ENCODE measurements at places on chromosomes 3 and 15.

DNA sequence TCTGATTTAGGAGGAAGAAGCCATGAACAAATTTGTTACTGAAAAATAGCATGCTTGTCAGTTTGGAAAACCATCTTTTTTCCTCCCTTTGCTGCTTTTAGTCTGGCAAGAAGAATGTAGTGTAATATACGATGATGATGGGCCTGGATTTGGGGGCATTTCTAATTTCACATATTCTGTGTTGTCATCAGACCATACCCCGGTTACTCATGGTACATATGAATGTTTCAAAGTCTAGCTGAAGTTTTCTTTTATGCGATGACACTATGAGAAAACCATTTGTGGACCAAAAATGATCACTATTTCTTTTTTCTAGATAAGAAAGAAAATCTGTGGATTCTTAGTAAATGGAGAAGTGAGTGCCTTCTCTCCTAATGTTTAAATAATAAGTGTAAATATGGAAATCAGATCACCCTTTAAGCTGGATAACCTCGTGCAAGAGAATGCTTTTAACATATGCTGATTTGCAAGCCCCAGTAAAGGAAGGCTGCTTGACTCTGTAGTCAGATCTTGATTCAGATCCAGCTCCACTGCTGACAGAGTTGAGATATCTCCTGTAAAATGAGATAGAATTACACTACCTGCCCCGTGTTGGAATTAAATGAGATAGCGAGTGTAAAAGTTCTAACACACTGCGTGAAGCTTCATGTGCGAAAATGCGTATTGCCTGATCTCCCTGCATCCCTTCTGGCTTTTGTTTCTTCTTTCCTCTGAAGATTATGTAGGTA is 3.0 kb downstream of the MEF2A start:
- peak; percentile 41 for DNase-seq

DNA sequence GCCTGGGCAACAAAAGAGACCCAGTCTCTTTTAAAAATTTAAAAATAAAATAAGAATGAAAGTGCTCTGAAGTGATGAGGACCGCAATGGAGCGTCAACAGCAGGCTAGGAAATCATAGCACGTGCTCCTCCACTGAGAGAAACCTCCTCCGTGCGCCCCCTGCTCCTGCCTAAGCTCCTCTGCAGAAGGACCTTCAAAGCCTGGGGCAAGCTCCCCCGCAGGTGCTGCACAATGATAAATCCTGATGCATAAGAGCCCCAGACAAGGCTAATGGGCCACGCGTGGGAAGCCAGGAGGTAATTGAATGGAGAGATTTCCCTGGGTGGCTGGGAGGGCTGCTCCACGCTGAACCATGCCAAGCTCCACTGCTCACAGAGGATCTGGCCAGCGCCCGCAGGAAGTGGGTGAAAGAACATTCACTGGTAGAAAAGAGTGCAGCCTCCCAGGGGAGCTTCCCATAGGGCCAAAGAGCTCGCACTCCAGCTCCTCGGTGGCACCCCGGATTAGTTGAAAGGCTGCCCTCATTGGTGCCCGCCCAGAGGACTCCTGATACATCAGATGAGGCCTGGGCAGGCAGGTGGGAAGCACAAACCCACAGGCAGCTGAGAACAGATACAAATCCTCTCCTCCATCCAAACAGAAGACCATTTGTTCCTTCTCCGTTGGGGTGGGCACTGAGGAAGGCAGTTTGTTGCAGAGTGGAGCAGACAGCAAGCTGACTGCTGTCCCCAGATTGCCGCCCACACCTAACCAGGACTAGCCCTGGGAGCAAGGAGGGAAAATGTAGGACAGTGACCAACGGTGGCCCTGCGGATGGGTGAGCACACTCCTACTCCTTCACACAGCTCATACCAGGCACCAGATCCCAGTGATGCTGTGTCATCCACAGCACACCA is 52.5 kb downstream of the CPN2 start:
- no peak for DNase-seq

DNA sequence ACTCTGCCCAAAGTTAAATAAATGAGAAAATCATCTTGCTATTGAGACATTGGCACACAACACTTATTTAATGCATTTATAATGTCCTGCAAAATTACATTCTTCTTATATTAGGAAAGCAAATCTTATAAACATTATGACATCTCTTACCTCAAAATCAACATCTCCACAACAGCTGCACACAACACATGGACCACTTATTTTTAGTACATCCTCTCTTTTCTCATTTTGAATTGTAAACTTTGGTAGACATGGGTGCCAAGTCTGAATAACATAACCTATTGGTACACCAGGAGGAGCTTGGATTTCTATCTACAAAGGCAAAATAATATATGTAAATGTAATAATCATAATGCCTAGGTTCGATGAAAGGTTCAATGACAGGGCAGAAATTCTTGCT is 23.0 kb downstream of the PLSCR1 start:
- no peak for DNase-seq

DNA sequence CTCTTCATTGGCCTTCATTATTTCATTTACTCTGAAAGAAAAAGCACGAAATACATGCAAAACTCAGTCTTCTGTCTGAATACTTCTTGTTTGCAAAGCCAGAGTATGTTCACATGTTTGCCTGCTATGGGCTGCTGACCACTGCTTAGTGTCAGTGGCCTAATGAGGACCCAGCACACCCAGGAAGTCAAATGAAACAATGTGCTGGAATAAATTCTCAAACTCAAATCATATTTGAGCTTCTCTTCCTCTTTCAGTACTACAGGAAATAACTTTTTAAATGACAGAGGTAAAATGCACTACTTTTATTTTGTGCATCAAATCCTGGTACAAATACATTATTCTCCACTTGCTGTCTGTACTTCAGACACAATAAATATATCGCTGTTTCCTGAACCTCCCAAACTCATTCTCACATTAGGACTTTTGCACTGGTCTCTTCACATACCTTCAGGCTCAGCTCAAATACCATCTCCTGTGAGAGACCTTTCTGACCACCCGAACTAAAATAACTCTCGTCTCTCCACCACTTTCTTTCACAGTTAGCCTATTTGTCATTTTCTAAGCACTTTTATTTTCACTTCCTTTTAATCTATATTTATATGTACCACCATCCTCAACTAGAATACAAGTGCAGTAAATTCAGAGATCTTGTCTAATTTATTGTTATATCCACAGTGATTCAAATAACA is 176.8 kb downstream of the TUSC7 start:
- DNase-seq, result no peak

DNA sequence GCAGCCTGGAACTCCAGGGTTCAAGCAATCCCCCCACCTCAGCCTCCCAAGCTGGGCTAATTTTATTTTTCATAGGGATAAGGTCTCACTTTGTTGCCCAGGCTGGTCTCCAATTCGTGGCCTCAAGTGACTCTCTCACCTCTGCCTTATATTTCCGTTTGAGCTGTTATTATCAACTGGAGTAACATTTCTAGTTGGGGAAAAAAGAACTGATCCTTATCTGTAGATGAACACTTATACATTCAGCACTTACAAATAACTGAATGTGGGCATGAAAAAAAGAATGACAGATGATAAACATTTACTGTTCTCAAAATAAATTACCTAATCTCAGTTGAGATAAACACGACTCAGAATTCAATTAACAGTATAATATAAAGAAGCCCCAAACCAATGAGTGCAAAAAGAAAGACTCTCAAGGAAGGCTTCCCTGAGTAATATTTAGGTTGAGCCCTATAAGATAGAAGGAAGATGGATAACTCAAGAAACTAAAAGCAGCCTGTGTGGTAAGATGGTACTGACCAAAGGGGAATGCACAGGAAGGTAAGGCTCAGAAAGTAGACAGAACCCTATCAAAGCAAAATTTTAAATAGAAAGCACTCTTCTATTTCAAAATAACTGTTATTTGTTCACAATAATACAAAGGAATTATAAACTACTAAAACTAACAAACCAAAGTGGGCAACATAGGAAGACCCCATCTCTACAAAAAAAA is 11.8 kb downstream of the UBE3A start:
- DNase-seq, result no peak

Measured in GM03348 (cell line).